ENCODE measurements at places on chromosomes 16 and 17.

DNA sequence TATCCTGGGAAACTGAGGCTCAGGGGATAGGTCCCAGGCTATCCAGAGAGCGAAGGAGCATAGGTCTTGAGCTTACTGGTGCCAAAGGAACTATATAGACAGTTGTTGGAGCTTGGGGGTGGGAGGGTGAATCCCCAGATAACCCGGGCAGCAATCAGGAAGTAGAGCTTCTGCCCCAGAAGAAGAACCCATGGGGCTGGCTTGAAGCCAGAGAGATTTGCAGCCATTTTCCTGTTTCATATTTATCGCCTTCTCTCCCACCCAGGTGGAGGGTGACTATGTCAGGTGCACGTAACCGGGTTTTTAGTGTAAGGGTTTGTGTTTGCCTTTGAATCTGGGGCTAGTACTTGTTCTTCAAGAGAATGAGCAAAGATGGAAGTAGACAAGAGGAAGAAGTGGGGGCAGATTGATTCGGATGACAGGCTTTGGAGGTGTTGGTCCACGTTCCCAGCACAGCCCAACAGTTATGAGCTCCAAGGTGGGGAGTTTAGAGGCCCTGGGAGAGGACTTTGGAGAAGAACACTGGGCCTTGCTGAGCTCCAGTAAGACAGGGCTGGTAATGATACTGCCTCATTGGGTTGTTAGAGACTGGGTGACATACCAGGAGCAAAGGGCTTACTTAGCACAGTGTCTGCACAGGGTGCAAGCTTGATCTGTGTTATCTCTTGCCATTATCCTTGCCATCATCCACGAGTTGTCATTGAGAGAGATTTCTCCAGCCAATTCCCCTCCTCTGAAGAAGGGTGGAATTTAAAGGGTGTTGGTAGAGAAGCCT lies 145.6 kb downstream of the CCDC182 start:
- DNase-seq = no peak

DNA sequence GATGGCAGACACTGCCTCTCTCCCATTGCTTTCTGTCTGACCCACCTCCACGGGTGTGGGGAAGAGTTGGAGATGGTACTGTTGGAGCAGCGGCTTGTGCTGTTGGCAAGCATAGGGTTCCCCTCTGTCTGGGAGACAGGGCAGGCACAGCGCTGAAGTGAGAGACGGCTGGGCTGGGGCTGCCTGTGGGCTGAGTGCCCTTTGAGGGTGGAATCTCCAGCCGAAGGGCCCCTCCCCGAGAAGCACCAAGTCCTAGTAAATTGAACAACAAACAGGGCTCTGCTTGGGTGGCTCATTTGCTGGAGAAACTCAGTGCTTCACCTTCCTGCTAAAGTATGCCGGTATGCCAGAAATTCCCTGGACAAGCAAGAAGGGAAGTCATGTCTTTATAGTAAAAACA lies 79.7 kb downstream of the KSR1 start:
- no peak for DNase-seq

- DNase-seq = no peak
Observed at GRCh38 chr16:49000594-49000993, 281.0 kb downstream of the CBLN1 start.

DNA sequence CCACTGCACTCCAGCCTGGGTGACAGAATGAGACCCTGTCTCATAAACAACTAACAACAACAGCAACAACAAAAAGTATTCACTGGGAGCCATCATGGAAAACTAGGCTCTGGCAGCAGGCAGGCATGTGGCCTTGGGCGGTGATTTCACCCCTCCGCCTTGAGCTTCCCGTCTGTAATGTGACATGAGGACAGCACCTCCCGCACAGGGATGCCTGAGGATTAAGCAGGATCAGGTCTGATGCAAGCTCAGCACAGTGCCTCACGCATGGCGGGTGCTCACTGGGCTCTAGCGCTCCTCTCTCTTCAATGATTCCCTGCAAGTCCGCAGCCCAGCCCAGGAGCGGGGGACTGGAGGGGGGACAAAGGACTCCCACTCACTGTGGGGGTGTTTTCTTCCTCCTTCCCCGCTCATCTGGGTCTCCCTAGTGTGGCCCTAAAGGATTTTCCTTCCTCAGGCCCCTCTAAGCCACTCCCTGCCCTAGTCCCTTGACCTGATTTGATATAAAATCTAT lies 2.8 kb downstream of the PLCD3 start:
- no peak for DNase-seq

DNA sequence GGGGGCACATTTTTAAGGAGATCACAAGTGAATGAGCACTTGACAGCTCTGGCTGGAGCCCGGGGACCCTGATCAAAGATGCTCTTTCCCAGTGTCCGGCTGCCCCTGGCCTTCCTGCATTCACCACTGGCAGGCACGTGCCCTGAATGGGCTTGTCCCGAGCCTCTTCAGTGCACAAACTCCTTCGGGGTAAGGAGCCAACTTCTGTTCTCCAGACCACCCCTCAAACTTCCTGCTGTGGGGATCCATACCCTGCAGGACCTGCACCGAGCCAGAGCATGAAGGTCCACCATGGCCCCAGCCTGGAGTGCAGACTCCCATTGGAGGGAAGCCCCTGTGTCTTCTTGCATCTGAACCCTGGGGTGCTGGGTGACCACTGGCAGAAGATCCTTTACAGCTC lies 9.8 kb upstream of the SLC12A3 start:
- no peak for DNase-seq

DNA sequence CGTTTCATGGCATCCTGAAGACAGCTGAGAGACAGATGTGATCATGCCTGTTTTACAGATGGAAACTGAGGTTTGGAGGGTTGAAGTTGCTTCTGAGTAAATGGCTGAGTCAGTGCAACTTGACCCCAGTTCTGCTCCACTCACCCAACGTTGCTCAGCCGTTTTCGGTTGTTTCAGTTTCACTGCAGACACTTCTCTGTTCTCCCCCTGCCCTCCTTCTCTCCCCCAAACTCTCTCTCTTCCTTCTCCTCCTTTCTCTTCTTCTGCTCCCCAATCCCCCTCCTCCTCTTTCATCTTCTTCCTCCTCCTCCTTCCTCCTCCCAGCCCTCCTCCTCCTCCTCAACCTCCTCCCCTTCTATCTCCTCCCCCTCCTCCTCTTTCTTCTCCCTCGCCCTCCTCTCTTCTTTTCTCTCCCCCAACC lies 9.4 kb upstream of the CEP20 start:
- DNase-seq = no peak

DNA sequence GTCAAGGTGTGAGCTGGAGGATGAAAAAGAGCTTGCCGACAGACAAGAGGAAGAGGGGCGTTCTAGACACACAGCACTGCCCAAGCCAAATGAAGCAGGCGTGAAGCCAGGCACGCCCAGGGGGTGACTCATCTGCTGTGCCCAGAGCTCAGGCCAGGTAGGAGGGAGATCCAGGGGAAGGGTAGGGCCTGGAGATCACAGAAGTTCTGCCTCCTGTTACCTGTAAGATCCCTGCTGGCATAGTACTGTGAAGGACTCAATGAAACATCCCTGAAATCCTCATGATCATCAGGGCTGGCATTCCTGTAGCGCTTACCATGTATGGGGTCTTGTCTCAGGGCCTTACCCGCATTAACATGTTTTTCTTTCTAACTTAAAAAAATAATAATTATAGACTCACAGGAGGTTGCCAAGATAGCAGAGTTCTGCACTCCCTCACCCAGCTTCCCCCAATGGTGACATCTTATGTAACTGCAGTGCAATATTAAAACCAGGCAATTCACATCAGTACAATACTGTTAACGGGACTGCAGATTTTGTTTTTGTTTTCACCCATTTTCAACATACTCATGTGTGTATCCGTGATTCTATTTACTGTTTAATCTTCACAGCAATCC lies 158.6 kb downstream of the XYLT1 start:
- DNase-seq = no peak

GRCh38 chr17:62703261-62703775 lies 75.8 kb downstream of the MRC2 start:
- DNase-seq = no peak

DNA sequence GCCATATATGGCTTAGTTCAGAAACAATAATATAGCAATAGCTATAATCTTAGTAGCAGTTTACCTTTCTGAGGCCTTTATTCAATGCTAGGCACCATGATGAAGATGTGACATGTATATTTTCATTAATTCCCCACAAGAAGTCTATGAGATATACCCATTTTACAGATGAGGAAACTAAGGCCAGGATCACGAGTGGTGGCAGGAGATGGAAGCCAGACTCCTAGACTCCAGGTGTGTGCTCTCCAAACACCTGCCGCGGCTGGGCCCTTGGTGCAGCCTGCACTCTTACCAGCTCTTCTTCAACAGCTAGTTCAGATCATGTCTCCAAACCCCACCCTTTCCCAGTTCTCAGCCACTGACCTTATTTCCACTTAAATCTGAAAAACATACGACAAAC lies 15.2 kb downstream of the NXPH3 start:
- no peak for DNase-seq

GRCh38 chr16:56409195-56409594 lies 16.1 kb downstream of the AMFR start:
- no peak for DNase-seq

GRCh38 chr16:82639666-82640336 lies 13.0 kb downstream of the CDH13 start:
- DNase-seq = no peak

DNA sequence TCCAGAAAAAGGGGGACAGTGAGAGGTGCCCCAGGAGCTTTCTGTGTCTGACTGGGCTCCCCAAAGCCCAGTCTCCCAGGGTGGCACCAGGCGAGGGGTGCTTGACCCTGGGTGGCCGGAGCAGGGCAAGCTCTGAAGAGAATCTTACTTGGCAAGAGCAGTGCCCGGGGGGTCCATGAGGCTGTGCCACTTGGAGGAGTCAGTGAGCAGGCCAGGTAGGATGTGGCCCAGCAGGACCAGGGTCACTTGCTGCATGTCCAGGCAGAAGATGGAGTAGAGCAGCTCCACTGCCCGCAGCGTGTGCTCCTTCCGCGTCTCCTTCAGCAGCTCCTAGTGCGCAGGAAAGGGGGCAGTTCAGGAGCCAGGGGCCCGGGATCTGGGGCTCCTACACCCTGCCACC lies 7.3 kb downstream of the CSF3 start:
- DNase-seq = no peak

DNA sequence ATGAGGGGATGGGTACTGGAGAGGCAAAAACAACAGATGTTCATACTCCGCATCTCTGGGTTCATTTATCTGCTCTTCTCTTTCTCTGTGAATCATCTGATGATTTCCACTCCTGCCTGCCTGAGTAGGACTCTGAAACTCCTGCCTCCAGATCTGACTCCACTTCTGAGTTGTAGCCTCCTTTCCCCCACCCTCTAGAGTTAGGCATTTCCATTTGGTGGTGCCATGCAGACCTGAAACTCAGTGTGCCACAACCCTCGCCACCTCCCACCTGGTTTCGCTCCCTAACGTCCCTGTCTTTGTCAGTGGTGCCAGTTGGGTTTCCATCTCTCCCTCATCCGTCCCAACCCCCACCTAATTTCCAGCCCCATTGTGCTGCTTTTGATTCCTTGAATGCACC lies 126.2 kb downstream of the PRKCB start:
- DNase-seq = no peak

GRCh38 chr17:73340093-73340596 lies 28.3 kb upstream of the CDC42EP4 start:
- DNase-seq = no peak

- DNase-seq = no peak
Observed at GRCh38 chr16:4785758-4786433, 2.2 kb downstream of the SEPTIN12 start.

- no peak for DNase-seq
Observed at GRCh38 chr17:27456681-27457359, 572 bp downstream of the KSR1 start.

DNA sequence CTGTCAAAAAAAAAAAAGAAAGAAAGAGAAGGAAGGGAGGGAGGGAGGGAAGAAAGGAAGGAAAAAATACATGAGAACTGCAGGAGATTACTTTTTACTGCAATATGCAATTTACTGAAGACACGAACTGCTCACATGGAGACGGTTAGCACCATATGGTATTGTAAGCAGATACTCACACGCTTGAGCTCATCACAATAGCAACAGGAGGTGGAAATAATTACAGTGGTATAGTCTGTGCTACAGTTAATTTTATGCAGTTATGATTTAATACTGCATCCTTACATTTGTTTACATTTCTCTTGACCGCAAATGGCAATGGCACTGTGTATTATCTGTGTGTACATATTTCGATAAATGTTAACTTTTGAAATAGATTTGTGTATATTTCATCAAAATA lies 21.4 kb upstream of the SLC46A1 start:
- DNase-seq = no peak

GRCh38 chr16:74564451-74564984 lies 42.4 kb downstream of the GLG1 start:
- no peak for DNase-seq

DNA sequence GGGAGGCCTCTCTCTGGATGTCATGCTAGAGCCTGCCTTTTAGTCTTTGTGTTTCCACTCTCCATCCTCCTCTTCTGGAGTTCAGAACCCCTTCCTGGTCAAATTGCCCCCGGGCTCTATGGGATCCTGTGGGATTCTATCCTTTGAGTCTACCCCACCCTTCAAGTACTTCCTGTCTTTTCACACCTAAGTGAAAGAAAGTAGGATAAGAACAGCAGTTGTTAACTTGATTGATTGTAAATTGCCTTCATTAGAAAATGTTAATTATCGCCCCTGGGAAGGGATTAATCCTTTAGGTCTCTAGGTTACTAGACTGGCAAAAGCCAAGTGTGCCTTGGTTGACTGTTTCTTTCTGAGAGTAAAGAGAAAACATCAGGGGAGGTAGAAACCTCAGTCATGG lies 30.1 kb downstream of the PRKCB start:
- no peak for DNase-seq

DNA sequence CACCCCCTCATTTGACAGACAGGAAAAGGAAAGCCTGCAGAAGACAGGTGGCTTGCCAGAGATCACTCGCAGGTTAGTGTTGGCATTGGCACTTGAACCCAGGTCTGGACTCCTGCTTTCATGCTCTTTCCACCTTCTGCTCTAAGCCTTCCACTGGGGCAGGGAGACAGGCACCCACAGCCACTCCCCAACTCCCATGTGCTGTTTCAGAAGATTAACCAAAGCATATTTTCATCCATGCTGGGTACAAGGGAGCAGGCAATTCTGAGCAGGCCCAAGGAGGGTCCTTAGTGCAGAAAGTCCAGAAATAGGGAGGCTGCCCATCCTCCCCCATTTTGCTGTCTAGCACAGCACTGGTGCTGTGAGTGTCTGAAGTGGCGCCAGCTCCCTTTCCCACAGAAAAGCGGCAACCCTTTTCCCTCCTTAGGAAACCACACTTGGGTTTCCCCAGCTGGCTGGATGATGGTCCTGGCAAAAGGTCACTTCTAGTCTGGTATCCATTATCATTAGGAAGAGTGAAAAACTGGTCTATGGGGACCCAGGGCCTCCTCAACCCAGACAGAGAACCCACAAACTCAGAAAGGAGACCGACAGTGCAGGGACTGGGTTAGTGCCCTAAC lies 2.0 kb upstream of the CAVIN1 start:
- DNase-seq = no peak

GRCh38 chr16:57592591-57593003 lies 35.8 kb upstream of the ADGRG1 start:
- no peak for DNase-seq

Measured in stimulated activated CD4-positive, alpha-beta T cell treated with anti-CD3 and anti-CD28 coated beads, Interleukin-1b, Interleukin-23, amount 100 ng/mL, for 1 hour (primary cell).